ENCODE measurements at places on chromosomes 5 and 9.

DNA sequence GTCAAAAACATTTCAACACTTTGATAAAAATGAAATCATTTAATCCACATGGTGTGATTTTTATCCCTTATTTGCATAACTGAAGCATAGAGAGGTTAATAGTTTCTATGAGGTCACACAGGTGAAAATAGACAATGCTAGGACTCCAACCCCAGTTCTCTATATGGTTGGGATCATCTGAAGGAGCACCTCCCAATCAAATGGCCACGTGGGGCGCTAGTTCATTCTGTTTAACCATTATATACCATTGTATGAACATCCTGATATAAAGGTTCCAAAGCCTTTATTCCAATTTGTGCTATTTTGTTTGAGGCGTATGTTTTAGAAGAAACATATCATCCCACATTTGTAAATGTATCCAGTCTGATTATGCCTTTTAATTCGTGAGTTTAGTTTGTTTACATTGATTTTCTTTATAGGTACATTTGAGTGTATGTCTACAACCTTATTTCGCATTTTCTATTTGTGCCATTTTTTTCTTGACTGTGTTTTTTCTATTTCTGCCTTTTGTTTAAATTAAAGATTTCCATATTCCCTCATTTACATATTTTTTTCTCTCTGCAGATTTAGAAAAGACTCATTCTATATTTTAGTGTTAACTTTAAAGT is 1092.0 kb downstream of the MAT2B start:
- no peak for DNase-seq

GRCh38 chr5:111585946-111586345 is 73.6 kb upstream of the STARD4 start:
- DNase-seq = no peak

GRCh38 chr5:2525351-2525750 is 226.1 kb downstream of the IRX2 start:
- no peak for DNase-seq

DNA sequence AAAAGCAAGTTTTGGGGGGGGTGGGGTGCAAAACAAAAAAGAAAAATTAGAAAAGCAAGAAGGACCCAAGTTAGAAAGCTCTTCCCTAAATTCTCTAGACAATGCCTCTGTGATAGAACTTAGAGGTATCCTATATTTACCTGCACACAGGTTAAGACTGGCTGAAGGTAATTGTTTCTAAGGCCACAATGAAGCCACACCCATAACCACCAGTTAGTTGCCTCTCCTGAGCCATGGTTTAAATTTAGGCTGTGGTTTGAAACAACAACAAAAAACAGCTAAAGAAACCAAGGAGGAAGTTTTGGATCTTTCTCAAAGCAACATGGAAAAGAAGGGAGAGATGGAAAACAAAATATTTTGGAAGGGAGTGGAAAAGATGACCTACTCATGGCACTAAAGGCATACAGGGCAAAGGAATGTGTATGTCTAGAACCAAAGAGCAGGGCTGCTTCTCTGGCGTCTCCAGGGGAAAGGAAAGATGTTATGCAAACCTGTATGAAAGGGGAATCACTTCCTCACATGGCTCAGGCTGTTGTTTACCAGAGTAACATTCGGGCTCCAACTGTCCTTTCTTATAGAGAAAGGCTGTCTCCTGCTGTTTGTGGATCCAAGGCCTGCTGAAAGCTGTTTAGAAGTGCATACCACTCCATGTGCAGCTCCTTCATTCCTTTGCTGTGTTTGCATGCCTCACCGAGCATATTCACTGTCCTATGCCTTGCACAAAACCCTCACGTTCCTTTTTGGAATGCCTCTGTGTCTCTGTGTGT is 408.9 kb upstream of the MPDZ start:
- no peak for DNase-seq

DNA sequence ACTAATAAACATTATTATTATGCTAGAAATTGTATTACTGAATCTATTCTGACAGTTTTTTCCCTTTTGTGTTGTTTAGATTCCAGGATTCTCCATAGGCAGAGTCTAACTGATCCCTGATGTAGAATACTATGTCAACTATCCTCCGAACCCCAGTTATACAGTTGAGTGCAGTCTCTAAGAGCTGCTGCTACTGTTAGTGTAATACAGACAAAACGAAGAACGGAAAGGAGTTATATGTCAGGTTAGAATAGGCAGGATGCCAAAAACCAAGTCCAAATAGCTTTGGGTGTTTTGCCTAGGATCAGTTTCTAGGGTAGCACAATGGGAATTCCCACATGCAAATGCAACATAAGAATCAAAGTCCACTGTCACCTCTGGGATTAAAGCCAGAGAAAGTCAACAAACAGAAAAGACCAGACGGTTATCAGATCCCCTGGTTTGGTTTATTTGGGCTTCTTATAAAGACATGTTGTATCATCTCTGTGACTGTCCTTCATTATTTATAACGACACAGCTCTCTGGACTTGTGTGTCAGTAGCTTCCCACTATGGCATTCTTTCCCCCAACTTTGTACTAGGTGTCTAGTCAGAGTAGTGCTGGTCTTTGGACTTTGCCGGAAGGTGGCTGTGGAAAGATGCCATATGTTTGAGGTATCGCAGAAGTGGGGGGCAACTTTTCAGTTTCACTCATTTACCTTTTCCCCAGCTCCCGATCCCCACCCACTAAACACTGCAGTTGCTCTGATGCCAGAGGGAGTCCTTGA is 14.9 kb upstream of the TMEM38B start:
- DNase-seq = no peak

GRCh38 chr9:112233769-112234168 is 58.7 kb upstream of the SUSD1 start:
- no peak for DNase-seq

DNA sequence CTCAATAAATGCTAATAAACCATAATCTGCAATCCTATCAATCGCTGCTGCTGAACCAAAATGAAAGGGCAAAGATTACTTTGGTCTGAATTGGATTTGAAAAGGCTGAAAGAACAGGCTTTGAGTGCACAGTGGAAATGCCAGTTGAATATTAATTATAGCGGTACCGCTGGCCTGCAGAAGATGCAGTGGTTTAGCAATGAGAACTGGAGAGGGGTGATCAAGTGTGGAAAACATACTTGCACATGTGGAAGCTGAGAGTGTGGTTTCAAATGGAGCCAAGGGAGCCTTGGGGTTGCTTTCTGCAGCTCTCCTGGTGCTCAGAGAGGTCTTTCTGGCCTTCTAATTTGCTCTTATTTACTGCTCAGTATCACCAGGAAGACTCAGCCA is 133.9 kb downstream of the PTTG1 start:
- no peak for DNase-seq

- DNase-seq = no peak
Measured at GRCh38 chr9:72983512-72984225, 30.8 kb upstream of the ALDH1A1 start.

- no peak for DNase-seq
Measured at GRCh38 chr5:19885040-19885824, 102.8 kb downstream of the CDH18 start.

- no peak for DNase-seq
Measured at GRCh38 chr5:56479696-56480077, 246.6 kb upstream of the ANKRD55 start.

DNA sequence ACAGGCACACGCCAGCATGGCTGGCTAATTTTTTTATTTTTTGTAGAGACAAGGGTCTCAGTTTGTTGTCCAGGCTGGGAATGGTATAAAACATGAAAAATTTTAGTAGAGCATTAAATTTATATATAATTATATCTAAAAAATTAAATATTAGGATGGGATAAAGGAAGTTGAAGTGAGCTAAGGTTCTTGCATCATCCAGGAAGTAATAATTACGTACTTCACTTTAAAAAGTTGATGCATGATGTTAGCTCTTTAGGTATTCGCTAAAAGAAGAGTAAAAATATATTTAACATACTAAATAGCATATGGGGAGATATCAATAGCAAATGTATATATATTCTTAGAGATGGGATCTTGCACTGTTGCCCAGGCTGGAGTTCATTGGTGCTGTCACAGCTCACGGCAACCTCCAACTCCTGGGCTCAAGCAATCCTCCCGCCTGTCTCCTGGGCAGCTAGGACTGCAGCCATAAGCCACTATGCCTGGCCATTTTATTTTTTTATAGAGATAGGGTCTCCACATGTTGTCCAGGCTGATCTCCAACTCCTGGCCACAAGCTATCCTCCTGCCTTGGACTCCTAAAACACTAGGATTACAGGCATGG is 12.3 kb downstream of the DCAF10 start:
- no peak for DNase-seq

GRCh38 chr9:136059851-136060670 is 35.0 kb downstream of the NACC2 start:
- DNase-seq = no peak

DNA sequence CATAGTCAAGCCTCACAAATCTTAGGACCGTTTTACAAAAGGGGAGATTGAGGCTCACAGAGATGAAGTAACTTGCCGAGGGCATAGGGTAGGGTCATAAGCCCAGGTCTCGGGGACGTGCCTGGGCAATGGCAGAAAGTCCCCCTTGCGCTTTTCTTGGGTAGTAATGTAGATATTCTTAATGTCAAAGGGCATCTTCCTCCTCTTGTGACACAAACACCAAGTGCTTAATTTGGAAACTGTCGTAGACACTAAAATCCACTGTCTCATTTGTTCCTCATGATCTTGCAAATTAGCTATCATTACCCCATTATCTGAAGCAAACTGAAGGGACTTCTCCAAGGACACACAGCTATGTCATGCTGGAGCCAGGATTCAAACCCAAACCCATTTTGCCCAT is 180.8 kb downstream of the GAS1 start:
- no peak for DNase-seq

DNA sequence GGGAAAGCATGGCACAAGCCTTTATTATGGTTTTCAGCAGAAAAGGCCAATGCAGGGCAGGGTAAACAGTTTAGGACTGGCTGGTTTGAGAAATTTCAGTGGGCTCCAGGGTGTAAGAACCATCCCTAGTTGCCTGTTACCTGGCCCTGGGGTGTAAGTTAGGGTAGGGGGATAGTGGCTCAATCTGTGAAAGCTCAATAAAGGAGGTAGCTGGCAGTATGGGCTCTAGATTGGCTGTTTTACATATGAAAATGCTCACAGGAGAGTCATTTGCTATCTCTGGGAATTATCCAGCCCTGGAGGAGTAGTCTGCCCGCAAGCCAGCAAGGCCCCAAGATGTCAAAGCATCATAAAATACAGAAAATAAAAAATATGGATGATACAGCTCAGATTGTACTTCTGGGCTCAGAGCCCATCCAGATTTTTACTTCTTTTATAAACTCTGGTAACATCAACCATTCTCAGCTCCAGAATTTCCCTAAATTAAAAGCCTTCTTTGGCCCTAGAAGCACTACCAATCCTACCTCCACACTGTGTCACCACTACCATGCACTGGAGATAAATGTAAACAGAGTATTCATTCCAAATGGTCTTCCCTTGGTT is 31.1 kb downstream of the SSBP2 start:
- no peak for DNase-seq

DNA sequence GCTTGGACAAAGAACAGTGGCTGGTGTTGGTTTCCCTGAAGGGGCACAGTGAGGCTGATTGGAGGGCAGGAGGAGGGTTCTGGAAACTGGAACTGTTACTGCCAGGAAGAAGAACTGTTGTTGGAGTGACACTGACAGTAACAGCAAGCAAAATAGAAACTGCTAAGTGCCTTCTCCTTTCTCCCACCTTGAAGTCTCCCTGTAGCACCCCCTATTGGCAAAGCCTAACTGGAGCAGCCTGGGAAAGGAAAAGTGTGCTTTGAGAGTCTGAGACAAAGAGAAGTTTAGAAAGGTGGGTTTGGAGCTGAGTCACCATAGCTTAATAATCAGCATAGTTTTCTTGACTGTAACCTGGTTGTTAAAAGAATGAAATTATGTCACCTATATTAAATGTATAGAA is 2.5 kb upstream of the TMEM174 start:
- DNase-seq = no peak

DNA sequence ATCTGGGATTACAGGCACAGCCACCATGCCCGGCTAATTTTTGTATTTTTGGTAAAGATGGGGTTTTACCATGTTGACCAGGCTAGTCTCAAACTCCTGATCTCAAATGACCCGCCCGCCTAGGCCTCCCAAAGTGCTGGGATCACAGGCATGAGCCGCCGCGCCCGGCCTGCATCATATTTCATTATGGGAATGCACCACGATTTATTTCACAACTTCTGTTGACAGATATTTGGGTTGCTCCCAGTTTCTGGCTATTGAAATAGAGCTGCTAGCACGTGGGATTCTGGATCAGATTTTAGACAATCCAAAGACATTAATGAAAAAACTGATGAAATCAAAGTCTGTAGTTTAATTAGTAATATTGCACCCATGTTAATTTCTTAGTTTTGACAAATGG is 48.4 kb upstream of the FUBP3 start:
- no peak for DNase-seq

DNA sequence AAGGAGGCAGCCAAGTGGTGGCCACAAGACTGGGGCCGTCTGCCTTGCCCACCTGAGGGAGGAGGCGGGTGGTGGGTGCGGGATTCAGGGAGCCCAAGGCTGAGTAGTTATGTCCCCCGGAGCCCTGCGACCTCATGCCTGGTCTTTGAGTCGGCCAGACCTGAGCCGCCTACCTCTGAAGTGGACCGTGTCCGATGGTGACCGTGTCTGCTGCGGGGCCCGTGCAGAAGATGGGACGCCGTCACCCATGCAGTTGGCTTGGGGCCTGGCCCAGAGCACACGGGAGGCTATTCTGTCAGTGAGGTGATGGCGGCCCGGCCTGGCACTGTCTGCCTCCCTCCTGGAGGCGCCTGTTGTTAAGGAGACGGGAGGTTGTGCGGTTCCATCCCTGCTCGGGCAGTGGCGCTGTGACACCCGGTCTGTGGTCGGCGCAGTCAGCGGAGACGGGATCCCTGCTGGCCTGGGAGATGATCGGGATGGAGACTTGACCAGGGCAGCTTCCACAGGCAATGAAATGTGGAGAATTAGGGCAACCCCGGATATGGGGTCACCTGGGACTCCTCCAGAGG is 62.5 kb upstream of the FCN2 start:
- DNase-seq = no peak

GRCh38 chr9:15308511-15308910 is 1.5 kb upstream of the TTC39B start:
- DNase-seq = no peak

GRCh38 chr5:122398016-122398415 is 86.0 kb downstream of the SNCAIP start:
- no peak for DNase-seq

GRCh38 chr5:148372893-148373292 is 10.9 kb upstream of the FBXO38 start:
- no peak for DNase-seq

DNA sequence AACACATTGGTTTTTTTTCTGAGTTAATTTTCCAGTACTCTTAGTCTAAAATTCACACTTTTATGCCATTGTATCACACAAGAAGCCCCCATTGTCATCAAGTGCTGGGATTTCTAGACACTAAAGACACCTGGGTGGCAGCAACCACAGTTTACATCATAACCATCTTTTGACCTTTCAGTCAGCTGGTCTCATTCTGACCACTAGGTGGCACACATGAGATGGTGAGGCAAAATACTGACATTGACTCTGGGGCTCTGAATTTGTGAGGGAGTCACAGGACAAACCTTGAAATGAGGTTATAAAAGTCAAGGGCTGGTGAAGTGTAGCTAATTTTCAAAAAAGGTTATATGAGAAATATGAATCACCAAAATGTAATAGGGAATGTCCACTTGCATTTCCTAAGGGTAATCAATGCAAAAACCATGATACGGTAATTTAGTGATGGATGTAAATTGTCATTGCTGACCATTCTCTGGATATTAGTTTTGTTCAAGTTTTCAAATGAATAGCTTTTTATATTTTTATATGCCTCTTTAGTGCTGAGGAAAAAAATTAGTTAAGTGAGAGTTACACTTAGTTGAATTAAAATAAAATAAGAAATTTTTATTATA is 229.4 kb downstream of the DMAC1 start:
- DNase-seq = peak; percentile 44

- no peak for DNase-seq
Measured at GRCh38 chr9:134502809-134503211, 138.8 kb upstream of the COL5A1 start.
